ENCODE measurements at places on chromosomes 4 and X. TPM values are rescaled to one million over a fixed set of nuclear protein-coding genes. Genes with fewer than 3 reads are reported as not detected.

AR gene
- total RNA-seq: 14.8 TPM

GLOD5 gene
- not detected for total RNA-seq

DNA sequence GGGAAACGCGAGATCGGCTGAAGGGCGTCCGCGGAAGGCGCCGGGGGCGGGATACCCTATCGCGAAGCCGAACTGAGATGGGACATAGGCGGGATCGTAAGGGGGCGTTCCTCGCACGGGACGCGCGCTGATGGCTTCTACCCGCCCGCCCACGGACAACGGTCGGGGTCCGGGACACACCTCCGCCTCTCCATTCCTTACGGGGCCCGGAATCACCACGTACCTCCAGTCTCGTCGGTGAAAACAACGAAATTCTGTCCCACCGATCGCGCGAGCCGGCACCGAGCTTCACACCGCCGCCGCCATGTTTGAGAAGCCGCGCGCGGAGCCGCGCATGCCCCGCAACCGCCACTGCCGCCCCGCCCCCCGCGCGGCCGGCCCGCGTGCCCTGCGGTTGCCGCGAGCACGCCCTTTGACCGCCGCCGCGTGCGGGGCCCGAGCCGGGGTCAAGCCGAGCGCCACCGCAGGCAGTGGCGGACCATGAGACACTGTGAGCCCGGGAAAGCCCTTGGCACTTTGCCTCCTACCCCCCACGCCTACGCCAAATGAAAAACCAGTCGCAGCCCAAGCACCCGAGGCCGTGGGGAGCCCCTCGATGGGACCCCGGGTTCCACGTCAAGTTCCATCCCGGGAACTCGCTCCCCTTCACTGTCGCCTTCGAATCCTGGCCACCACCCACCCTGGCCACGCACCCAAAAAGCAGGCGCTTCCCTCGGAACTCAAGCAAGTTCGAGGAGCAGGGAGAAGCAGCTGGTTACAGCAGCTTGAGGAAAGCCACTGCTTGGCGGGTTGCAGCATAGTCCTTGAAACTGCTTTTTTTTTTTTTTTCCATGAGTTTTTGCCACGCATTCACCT, at the start of gene SCML2:
Gene SCML2, minus strand, starts transcription at position 320 of the 855 bp plus-strand sequence. CDS start 20,617 bp downstream, outside the sequence.
- peak; percentile 31 for DNase-seq

GRCh38 chrX:19515615-19516105, 352 bp upstream of the MAP3K15 start:
- no peak for DNase-seq

GRCh38 chr4:6476893-6477292, 4.5 kb upstream of the PPP2R2C start:
- no peak for DNase-seq

DNA sequence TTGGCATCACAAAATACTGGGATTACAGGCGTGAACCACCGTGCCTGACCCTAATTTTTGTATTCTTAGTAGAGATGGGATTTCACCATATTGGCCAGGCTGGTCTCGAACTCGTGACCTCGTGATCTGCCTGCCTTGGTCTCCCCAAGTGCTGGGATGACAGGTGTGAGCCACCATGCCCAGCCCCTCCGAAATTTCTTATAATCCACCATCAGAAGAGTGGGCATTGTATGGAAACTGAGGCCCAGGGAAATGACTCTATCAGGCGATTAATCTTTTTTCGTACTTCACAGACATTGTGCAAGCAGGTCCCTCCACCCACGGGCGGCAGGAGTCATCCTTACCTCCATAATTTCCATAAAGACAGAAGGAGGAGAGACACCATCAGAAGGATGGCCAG, 16.0 kb downstream of the CRLF2 start:
- no peak for DNase-seq

- DNase-seq: no peak
Observed at GRCh38 chrX:128057421-128057820, 5.2 kb upstream of the ACTRT1 start.

DNA sequence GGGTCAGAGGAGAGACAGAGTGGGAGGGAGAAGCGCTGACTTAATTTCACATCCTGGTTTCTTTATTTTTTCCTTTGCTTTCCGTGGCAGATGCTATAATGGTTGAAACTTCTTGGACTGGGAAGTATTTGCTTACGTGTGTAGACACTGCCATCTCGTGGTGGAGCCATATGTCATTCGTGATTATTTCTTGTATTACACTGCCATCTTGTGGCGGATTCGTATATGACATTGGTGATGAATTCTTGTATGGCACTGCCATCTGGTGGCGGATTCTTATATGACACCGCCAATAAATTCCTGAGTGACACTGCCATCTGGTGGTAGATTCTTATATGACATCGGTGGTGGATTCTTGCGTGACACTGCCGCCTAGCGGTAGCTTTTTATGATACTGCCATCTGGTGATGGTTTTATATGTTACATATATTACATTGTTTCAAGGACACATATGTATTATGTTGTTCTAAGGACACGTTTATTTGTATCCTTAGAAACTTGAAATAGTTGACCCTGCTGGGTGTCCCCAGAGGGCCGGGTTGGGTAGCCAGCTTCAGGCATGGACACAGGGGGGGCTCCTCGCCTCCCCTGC, 37.3 kb upstream of the CLCN4 start:
- peak; percentile 56 for DNase-seq

Data from SJSA1 (cell line).